Activated naive CD4-positive, alpha-beta T cell treated with anti-CD3 and anti-CD28 coated beads for 36 hours (primary cell): ENCODE measurements at places on chromosomes 1 and 21. TPM values are rescaled to one million over a fixed set of nuclear protein-coding genes. Genes with fewer than 3 reads are reported as not detected.

LCE1A gene
- total RNA-seq, result not detected

OR2L5 gene
- total RNA-seq, result not detected

LMOD1 gene
- total RNA-seq, result not detected

DMRTA2 gene
- 0.07 TPM for total RNA-seq

TRABD2B gene
- total RNA-seq, result not detected

CLCNKB gene
- total RNA-seq, result not detected

RGS18 gene
- total RNA-seq, result not detected

GRCh38 chr1:210723646-210724045 is 394.9 kb downstream of the HHAT start:
- no peak for DNase-seq

DNA sequence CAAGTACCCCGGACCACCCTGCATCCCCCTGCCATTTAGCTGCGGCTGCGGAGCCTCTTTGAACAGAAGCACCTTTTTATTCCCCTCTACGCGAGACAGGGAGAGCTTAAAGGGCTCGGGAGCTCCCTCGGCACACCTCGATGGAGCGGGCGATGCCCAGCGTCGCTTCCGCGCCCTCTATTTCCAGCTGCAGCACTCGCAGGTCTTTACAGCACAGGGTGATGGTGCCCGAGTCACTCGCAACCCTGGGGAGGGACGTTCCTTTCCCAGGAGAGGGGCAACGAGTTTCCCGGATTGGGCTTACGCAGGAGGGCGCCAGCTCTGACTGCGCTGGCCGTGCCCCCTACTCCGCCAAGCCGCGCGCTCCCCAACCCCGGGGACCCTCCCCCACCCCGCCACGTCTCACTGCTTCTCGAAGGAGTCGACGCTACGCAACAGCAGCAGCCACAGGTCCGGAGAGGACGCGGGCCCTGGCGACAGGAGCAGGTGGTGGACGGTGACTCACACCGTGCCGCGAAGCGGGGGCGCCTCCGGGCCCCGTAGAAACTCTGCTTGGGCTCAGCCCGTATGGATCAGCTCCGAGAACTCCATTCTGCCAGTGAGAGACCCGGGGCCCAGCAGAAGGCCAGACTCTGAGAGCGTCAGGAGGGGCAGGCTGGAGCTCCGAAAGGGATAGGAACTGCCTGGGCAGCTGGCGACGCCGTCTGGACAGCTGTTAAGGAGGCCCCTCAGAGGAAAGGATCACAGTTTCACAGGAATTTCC is 5.8 kb upstream of the FAM167B start:
- DNase-seq, result peak; percentile 55

- no peak for DNase-seq
Observed at GRCh38 chr1:66687358-66687757, 64.9 kb upstream of the DYNLT5 start.

GRCh38 chr1:207920444-207921021 is 9.6 kb upstream of the CD34 start:
- no peak for DNase-seq

DNA sequence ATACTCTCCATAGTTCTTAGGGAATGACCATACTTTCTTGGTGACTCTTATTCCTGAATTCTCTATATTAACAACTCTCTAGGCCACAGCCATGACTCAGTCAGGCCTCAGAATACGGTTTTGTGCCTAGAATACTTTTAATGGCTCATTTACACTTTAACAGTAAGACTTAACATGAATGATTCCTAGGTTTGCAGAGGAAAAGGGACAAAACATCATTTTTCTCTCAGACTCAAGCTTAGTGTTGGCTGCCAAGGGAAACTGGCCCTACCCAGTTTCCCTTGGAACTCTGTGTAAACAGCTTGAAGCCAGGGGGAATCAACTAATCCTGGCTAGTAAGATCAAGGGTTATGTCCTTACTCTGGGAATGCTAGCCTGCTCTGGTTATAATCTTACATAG is 164.9 kb upstream of the PKN2 start:
- DNase-seq, result no peak

DNA sequence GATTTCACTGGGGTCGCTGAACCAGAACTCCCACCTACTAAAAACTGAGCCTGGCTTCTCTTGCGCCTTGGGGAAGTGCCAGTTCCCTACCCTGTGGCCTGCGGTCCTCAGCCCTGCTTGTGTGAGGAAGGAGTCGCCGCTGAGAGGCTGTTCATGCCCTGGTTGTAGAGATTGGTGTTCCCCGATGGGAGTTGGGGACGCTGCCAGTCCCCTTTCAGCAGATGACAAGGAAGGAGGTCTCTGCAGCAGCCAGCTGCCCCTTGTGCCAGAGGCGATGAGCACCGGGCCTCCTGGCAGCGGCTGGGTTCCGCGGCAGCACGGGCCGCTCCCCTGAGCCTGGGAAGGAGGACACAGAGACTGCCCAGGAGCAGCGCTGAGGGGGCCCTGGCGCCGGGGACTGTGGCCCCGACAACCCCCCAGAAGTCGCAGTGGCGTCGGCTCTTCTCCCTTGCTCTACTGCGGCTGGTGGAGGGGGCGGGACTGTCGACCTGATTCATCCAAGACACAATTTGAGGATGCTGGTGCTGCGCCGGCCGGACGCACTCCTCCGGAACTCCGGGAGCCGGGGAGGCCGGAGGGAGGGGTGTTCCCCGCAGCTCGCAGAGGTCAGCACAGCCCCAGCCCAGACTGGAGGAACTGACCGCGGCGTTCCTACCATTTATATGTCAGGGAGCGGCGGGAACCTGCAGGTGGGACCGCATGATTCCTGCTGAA is 12.0 kb upstream of the ADORA3 start:
- DNase-seq, result peak; percentile 61

DNA sequence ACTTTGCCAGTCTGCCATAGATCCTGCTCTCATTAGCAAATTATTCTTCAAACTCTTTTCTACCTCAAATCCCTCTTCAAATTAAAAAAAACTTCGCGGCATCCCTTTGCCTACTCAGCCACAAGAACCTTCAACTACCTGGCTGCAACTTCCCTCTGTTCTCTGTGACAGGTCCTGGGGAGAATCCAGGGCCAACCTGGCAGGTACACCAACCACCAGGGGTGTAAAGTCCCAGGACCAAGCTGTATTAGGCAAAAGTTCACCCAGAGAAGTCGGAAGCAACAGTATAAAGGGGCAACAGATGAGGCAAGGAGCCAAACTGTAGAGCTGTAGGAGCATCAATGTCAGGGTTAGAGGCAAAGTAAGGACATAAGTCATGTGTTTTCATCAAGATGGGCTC is 18.3 kb upstream of the ITLN2 start:
- no peak for DNase-seq

DNA sequence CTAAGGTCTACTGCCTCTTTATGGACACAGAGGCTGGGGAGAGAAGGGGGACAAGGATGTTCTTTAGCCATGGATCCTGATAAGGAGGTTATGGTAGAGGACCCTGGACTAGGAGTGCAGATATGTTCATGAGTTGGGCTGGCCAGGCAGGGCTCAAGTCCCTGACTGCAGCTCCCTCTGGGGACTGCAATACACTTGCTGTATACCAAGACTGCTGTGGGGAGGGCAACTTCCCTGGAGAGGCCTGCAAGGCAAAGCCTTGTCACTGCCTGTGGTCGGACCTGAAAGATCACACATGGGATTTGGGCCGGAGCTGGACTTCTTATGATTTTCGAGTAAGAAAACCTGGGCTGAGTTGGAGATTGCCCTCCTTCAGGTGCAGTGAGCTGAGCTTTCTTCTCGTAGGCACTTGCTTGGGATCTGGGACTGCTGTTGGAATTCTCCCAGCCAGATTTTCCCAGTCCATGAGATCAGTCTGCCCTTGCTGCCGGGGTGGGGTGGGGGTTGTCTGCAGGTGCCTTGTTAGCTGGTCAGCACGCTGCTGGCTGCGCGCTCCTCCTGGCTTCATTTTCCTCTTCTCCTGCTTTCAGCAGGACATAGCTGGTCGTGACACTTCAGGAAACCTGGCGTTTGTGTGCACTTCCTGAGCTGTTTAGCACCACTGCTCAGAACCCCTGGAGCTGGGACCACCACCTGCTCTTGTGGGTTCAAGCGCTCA is 49.0 kb upstream of the KCNJ6 start:
- no peak for DNase-seq

DNA sequence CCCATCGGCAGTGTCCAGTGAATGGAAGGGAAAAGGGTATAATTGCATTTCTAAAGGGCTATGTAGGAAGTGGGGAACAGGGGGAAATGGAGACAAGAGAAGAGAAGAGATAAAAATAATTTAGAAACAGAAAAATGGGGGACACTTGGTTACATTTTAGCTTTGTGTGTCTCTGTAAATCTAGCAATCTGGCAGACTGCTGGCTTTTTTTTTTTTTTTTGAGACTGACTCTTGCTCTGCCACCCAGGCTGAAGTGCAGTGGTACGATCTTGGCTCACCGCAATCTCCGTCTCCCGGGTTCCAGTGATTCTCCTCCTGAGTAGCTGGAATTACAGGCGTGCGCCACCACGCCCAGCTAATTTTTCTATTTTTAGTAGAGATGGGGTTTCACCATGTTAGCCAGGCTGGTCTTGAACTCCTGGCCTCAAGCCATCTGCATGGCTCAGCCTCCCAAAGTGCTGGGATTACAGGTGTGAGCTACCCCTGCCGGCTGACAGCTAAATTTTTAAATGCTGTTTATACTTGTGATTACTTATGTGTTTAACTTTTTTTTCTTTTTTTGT is 53.4 kb downstream of the AGPAT3 start:
- no peak for DNase-seq

- no peak for DNase-seq
Observed at GRCh38 chr1:233897325-233898162, 6.9 kb upstream of the SLC35F3 start.

DNA sequence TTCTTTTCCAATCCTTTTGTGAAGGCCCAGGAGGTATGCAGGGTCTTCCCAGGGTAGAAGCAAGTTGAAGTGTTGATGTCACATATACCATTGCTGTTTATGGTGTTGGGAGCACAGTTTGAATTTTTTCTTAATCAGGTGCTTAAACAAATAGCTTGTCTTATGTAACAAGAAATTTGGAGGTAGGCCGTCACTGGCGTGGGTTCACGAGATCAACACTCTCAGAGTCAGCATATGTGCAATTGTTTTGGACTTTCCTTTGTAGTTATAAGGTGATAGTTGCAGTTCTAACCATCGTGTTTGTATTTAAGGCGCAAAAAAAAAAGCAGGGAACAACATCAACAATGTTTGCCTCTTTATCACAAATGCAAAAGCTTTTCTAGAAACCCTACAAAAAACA is 13.3 kb downstream of the FNBP1L start:
- DNase-seq, result no peak

GRCh38 chr1:209486861-209487593 is 96.5 kb upstream of the CAMK1G start:
- DNase-seq, result no peak

DNA sequence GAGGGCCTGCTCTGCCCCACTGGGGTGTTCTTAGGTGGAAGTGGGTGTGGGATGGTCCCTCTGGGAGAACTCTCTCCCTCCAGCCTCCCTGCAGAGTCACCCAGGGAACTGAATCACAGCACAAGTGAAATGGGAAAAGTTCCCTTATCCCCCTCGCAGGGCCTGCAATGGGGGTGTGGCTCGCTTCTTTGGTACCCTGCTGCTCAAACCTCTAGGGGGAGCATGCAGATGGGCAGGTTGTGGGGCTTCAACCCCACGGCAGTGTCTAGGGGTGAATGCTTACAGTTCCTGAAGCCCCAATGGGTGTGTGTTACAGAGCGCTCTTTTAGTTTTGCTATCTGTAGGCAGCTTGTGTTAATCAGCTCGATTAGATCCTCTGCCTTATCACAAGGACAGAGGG is 59.0 kb upstream of the TINAGL1 start:
- DNase-seq, result no peak

DNA sequence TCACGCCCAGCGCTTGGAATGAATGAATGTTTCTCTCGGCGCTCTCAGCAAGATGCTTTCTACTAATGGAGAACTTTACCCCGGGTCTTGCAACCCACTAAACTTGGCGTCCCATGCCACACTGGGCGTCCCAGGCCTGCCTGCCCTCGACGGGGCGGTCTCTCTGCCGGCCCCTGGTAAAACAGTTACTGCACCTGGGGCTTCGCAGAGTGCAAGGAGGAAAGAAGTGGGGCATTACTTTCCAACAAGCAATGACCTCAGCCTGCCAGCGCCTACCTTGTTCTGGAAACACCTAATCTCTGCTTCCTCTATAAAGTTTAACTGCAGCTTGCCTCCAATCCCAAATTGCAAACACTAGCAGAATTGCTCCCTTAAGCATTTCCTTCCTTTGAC is 27.8 kb upstream of the NFIA start:
- no peak for DNase-seq

GRCh38 chr1:63804829-63805484 is 31.1 kb downstream of the ROR1 start:
- no peak for DNase-seq
